Pancreas (tissue), 10 donors: ENCODE measurements at places on chromosomes 16 and 17. TPM values are rescaled to one million over a fixed set of nuclear protein-coding genes. Genes with fewer than 3 reads are reported as not detected.
A peak's percentile ranks its signal among the peaks of the same experiment; 100 is the strongest.

GRCh38 chr17:68125111-68125870 lies 89.8 kb downstream of the KPNA2 start:
- no peaks in the 10 kb centered on the region for H3K36me3 ChIP-seq
- H3K4me1 ChIP-seq: no peaks in the 10 kb centered on the region
- no peak overlapping the region for H3K27ac ChIP-seq
- no peaks in the 10 kb centered on the region for H3K27me3 ChIP-seq
- no peak overlapping the region for H3K4me3 ChIP-seq

The NPIPA7 gene
- total RNA-seq: 3.3 TPM

The HSD17B1 gene
- 0.32 TPM for total RNA-seq

The KRTAP9-2 gene
- not detected for total RNA-seq

The SLC5A10 gene
- not detected for total RNA-seq

DNA sequence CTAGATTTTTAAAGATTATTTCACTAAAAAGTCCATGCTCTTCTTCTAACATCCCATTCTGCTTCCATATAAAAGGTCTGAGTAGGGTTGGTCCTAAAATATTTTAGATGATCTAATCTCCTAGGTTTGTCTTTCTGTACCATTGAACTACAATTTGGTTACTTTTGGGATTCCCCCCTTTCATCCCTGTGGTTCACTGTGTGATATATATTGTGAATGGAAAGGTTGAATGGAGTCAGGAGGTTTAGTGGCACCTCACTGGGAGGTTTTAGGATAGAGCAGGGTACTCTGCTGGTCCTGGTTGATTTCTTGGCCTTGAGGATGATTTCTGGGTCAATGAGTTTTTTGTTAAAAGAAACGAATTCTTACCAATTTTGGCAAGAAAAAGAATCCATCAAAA lies 29.5 kb downstream of the MAP2K6 start:
- H3K36me3 ChIP-seq: no peaks in the 10 kb centered on the region
- H3K27me3 ChIP-seq: no peaks in the 10 kb centered on the region
- no peak for DNase-seq
- H3K27ac ChIP-seq: no peak overlapping the region
- no peaks in the 10 kb centered on the region for H3K4me1 ChIP-seq

GRCh38 chr16:22683730-22684573 lies 130.0 kb upstream of the HS3ST2 start:
- no peaks in the 10 kb centered on the region for H3K36me3 ChIP-seq
- H3K27ac ChIP-seq: no peak overlapping the region
- H3K4me3 ChIP-seq: no peak overlapping the region
- H3K27me3 ChIP-seq: no peaks in the 10 kb centered on the region
- H3K4me1 ChIP-seq: no peaks in the 10 kb centered on the region

GRCh38 chr16:8818504-8819270 lies 21.0 kb downstream of the PMM2 start:
- no peaks in the 10 kb centered on the region for H3K4me1 ChIP-seq
- DNase-seq: no peak
- no peaks in the 10 kb centered on the region for H3K27me3 ChIP-seq
- H3K36me3 ChIP-seq: peaks cover 36% of the 10 kb centered on the region
- H3K4me3 ChIP-seq: no peak overlapping the region

The RNF213 gene
- total RNA-seq: 56.6 TPM

GRCh38 chr17:4853208-4853671 lies 20.1 kb downstream of the MINK1 start:
- DNase-seq: no peak
- H3K27me3 ChIP-seq: no peaks in the 10 kb centered on the region
- H3K4me1 ChIP-seq: no peaks in the 10 kb centered on the region

- no peak overlapping the region for H3K27ac ChIP-seq
- DNase-seq: no peak
- peaks cover 26% of the 10 kb centered on the region for H3K4me1 ChIP-seq
- no peaks in the 10 kb centered on the region for H3K36me3 ChIP-seq
Measured at GRCh38 chr17:81725439-81725838, 13.4 kb downstream of the SLC25A10 start.

The TLCD1 gene
- 6.2 TPM for total RNA-seq

DNA sequence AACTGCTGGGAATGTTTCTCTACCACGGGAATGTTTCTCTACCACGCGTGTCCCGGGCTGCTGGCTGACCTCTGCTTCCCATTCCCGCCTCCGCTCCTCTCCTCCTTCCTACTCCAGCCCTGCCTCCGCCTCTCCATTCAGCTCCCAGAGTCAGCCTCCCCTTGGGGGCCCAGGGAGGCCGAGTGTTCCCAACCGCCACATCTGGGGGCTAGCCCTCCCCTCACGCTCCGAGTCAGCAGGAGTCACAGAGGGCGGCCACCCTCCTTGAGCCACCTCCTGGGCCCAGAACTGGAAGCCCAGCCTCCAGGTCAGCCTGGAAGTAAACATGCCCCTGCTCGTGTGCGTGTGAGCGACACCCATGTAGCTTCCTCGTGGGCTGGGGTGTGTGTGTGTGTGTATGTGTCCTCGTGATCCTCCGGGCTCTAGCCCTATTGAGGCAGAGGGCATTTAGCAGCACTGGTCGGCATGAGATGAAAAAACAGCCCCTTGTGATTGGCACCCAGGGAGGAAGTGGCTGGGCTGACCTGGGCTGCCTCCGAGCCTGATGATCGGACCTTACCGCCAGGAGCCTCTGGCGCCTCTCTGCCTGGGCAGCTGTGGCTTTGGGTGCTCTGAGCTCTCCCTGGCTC lies 7.3 kb downstream of the CYGB start:
- no peaks in the 10 kb centered on the region for H3K27me3 ChIP-seq
- no peak overlapping the region for H3K4me3 ChIP-seq
- H3K36me3 ChIP-seq: no peaks in the 10 kb centered on the region
- DNase-seq: no peak

DNA sequence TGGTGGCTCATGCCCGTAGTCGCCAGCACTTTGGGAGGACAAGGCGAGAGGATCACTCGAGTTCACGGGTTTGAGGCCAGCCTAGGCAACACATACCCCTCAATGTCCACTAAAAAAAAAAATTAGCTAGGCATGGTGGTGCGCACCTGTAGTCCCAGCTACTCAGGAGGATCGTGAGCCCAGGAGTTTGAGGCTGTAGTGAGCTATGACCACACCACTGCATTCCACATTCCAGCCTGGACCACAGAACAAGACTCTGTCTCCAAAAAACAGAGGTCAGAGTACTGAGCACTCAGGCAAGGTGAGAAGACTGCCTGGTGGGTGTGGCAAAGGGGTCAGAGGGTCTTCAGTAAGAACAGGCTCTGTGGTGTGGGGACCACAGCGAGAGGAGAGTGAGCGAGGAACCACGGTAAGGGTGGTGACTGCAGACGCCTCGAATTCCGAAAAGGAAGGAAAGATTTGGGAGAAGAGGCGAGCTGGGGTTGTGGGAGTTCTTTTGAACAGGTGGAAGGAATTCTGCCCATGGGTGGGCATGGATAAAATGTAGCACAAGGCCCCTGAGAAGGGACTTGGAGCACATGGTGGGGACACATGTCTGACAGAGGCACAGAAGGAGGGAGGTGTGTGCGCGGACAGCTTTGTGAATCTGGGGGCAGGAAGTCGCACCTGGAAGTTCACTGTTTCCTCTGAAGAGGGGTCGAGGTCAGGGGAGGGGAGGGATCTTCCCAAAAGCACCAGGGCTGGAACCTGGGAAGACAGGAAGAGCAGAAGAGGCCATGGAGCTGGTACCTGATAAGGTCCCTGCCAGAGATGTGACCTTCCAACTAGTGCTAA lies 134.6 kb downstream of the PARN start:
- no peak for DNase-seq
- peaks cover 19% of the 10 kb centered on the region for H3K4me1 ChIP-seq
- no peak overlapping the region for H3K27ac ChIP-seq
- no peaks in the 10 kb centered on the region for H3K36me3 ChIP-seq

- no peaks in the 10 kb centered on the region for H3K27me3 ChIP-seq
- no peaks in the 10 kb centered on the region for H3K36me3 ChIP-seq
- H3K4me1 ChIP-seq: peaks cover 7% of the 10 kb centered on the region
- DNase-seq: no peak
Measured at GRCh38 chr16:56625943-56626654, 518 bp downstream of the MT1E start.

DNA sequence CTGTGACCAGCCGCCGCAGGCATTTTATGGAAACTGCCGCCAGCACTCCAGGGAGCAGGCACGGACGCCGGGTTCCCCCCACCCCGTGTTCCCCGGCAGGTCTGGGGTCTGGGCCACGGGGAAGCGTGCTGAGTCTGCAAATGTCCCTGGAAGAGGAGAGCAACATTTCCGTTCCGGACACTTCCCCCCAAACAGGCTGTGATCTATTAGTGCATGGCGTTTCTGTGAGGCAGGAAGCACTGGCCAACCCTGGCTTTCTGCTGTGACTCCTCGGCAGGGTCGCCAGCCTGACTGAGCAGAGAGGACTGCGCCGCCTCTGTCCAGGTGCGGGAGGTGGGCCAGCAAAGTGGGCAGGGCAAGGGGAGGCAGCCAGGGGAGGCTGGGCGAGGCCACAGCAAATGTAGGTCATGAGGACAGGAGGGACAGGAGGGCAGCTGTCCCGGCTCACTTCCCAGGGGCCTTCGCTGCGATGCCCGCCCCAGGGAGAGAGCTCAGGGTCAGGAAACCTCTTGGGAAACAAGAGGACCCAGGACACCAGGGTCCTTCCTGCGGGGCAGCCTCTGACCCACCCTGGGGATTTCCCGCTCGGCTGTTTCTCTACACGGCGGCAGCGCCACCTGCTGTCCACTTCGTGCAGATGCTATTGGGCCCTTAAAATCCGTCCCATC lies 9.5 kb downstream of the FOXF1 start:
- no peak overlapping the region for H3K4me3 ChIP-seq
- H3K27me3 ChIP-seq: no peaks in the 10 kb centered on the region
- no peak overlapping the region for H3K27ac ChIP-seq
- no peaks in the 10 kb centered on the region for H3K4me1 ChIP-seq
- DNase-seq: peak; percentile 28
- no peaks in the 10 kb centered on the region for H3K36me3 ChIP-seq

DNA sequence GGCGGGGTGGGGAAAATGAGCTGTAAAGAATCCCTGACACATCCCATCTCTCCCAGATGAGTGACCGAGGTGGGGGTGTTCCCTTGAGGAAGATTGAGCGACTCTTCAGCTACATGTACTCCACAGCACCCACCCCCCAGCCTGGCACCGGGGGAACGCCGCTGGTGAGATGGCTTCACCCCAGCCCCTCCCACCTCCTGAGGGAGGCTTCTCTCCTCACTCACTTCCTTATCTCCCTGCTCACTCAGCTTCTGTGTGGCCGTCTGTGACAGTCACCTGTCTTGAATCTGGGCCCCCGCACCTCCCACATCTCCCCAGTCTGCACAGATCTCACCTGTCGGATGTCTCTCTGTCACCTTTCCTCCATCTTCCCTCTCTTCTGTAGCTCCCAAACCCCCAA lies 13.4 kb downstream of the PDK2 start:
- H3K4me3 ChIP-seq: no peak overlapping the region
- peaks cover 4% of the 10 kb centered on the region for H3K36me3 ChIP-seq
- H3K27me3 ChIP-seq: no peaks in the 10 kb centered on the region
- no peak for DNase-seq

DNA sequence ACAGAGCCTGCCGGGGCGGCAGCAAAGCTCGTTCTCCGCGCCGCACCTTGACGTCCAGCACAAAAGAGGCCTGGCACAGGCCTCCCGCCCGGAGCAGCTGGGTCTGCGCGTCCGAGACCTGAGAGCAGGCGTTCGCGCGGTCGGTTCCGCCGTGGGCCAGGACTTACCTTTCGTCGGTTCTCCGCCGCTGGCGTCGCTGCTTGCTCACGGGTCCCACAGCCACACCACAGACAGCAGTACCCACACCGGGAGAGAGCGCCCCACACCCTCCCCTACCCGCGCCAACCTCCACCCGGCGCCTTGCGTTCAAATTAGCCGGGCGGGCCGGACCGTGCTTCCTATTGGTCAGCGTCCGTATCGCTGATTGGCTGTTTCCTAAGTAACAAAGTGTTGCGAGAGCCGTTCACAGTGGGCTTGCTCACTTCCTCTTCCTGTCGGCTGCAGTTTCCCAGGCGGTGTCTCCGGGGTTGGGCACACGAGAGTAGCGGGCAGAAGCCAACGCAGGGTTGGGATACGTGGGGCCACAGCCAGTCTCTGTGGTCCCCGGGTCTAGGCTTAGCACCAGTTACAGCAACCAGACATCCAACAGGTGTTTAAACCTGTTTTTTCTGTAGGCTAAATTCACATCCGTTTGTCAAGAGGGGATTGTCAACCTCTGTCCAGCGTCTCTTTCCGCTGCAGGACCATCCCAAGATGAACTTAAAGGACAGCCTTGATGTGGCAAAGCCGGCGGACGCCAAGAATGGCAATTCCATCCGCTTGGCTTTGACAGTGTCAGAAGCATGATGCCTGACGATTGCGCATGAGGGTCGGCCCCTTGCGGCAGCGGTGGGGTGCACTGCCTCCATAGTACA lies at the start of gene KIF18B:
Gene KIF18B, minus strand, starts transcription at position 313 of the 854 bp plus-strand sequence. CDS start 11,429 bp downstream, outside the sequence.
- DNase-seq: peak; percentile 87
- H3K4me3 ChIP-seq: peak within 1 kb of the TSS; percentile 65
- H3K4me1 ChIP-seq: peaks cover 4% of the 10 kb centered on the region
- no peaks in the 10 kb centered on the region for H3K27me3 ChIP-seq
- H3K27ac ChIP-seq: peak within 1 kb of the TSS; percentile 62

GRCh38 chr16:88965826-88966480 lies 11.1 kb downstream of the CBFA2T3 start:
- H3K4me3 ChIP-seq: no peak overlapping the region
- H3K27me3 ChIP-seq: no peaks in the 10 kb centered on the region
- no peak overlapping the region for H3K27ac ChIP-seq
- no peak for DNase-seq
- H3K4me1 ChIP-seq: no peaks in the 10 kb centered on the region

DNA sequence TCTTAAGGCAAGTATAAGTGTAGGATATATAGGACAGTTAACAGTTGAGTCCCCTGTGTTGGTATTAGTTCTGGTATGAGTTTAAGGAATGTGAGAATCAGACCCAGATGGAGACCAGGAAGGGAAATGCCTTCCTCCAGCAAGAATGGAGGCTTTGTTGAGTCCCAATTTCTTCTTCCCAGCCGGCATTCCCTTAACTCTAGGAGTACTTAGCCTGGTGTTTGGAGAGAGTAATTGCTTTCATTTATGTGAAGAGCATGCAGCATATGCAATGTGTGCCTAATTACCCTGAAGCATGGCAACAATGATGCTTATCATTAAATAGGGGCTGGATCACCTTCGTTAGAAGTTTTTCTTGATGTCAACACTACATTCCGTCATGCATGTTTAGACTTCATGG lies 225.9 kb upstream of the XYLT1 start:
- H3K27ac ChIP-seq: no peak overlapping the region
- no peak for DNase-seq
- no peaks in the 10 kb centered on the region for H3K27me3 ChIP-seq
- H3K4me1 ChIP-seq: no peaks in the 10 kb centered on the region
- H3K36me3 ChIP-seq: no peaks in the 10 kb centered on the region
- H3K4me3 ChIP-seq: no peak overlapping the region

DNA sequence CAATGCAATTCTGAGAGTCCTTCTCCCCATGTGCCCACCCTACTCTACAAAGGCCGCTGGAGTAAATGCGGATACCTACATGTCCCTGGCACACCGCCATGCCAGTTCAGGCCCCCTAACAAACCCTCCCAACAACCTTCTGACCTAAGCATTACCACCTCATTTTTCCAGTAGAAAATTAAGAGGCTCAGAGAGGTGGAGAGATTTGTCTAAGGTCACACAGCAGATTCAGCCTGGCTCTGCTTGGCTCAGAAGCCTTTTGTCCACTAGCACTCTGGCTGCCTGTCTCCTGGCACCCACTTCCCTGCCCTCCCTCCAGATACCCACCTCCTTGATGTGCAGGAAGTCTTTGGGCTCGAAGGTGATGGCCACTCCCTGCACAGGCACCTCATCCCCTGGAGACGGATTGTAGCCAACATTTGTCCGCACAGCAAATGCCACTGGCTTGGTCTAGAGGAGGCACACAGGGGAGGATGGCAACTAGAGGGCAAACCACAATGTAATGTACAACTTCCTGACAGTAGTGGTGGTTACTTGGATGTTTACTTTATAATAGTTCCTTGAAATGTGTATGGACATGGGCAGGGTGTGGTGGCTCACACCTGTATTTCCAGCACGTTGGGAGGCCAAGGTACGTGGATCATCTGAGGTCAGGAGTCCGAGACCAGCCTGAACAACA lies 10.2 kb downstream of the CACNB1 start:
- no peaks in the 10 kb centered on the region for H3K36me3 ChIP-seq
- no peaks in the 10 kb centered on the region for H3K4me1 ChIP-seq
- no peak overlapping the region for H3K27ac ChIP-seq

The ITGB4 gene
- total RNA-seq: 35.0 TPM
